Hypothalamus (tissue), 51 donors: ENCODE measurements at places on chromosomes 6 and 20.

DNA sequence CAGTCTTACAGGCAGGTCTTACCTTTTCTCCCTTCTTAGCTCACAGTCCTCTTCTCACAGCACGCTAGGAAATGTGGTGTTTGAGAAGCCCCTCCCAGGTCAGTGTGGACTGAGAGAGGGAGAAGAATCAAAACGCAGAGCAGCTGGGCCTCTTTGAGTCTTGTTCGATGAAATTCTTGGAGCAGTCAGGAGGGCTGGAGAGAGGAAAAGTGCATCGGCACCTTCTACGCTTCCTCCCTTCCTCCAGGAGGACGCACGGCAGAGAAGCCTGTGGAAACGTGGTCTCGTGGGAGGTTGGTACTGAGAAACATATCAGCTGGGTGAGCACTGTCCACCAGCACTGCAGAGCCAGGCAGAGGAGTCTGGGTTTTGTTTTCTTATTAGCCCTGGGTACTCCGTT, 52.7 kb downstream of the TXLNB start:
- no peak for DNase-seq

GRCh38 chr20:47031004-47031403, 136.4 kb downstream of the EYA2 start:
- DNase-seq = no peak

DNA sequence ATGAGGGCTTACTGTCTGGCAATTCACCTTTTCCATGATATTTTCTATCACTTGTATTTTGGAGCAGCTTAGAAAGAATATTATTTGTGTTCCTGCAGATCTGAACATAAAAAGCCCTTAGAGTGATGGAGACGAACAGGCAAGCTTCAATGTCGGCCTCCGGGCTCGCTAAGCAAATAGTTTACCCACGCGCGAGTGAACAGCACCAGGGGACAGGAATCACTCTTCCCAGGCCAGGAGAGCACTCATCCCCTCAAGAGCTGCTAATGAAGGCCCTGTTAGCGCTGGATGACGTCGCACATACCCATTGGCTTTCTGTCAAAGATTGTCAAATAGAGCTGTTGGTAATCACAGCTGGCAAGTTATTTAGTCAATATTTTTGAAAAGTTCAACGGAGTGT, 395.7 kb downstream of the ZFAND3 start:
- peak; percentile 27 for DNase-seq

GRCh38 chr6:73569121-73569520, 48.3 kb upstream of the EEF1A1 start:
- no peak for DNase-seq

DNA sequence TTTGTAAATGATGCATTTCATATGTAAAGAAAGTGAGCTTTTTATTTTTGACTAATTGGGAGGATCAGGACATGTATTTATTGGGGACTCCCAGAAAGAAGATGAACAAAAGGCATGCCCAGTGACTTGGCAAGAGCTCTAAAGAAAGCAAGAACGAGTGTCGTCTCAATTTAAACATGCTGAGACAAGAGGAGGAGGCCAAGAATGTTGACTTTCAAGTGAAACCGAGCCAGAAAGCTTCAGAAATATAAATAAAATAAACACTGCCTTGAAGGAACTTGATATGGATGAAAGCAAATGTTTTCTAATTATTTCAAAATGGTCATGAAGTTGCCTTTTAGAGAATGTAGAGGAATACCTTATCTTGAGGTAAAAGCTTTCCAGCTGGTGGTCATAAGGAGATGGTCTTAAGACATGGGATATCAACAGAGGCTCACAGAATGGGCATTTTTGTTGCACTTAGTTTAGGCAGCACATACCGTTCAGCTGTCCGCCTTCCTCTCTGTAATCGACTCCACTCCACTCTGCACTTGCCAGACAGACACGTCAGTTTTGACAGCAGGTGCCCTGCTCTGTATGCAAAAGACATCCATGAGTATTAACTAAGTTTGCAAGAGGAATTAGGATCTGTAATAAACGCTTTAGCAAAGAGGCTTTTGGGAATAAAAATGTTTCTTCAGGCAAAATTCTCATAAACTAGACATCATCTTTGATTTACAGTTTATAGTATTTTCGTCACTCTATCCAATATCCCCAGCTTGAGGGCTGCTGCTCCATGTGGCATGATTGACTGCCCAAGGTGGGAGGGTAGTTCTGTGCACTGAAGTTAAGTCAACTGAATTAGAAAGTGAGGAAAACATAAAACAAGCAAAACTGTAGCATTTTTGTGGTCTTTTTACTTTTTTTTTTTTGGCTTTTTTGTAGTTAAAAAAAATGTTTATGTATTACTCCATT, 613.1 kb downstream of the PKHD1 start:
- DNase-seq = no peak

DNA sequence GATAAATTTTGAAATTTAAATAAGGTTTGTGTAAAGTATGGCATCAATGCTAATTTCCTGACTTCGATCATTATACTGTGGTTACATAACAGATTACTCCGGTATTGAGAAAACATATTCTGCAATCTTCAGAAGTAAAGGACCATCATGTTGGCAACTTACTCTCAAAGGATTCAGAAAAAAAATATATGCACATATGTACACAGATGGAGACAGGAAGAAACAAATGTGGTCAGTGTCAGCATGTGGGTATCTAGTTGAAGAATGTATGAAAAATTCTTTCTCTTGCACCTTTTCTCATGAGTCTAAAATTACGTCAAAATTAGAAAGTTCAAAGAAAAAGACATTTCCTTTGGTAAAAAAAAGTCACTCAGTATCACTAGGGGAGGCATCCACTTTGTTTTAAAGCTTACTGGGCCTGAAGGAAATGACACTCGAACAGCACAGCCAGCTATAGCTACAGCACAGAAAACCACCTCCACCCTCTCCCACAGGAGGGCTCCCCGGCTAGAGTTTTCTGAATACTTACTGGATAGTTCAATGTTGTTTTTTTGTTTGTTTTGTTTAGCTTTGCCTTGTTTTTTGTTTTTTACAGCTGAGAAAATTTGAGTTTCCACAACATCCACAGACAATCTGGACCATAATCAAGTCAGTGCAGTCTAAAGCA, 317.2 kb upstream of the AGPAT4 start:
- no peak for DNase-seq

GRCh38 chr20:45629496-45630100, at the start of gene WFDC10A:
TSS of gene WFDC10A (plus strand) at chr20:45629739. CDS start at chr20:45629814, 75 bp downstream.
- DNase-seq = no peak

DNA sequence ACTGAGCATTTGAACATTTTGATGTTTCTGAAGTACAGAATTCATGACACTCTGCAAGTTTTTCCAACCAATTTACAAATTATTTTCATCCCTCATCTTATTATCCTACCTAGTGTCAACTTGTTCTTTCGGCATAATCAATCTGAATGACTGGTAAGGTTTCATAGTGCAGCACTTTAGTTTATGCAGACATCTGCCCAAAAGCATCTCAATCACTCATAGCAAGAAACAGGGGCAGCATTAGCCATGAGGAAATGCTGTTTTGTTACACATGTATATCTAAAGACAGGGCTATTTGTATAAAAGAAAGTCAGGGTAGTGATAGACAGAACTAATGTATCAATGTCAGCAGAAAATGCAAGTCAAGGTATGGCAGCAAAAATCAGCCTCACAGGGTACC, 378.1 kb upstream of the AGPAT4 start:
- DNase-seq = no peak

DNA sequence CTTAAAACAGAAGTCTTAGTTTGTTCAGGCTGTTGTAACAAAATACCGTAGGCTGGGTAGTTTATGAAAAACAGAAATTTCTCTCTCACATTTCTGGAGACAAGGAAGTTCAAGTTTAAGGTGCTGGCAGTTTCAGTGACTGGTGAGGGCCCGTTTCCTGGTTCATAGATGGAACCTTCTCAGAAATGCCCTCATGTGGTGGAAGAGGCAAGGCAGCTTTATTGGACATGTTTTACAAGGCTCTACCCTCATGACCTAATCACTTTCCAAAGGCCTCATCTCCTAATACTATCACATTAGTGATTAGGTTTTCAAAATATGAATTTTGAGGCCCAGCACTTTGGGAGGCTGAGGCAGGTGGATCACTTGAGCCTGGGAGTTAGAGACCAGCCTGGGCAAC, 2.4 kb downstream of the HEBP2 start:
- DNase-seq = no peak

DNA sequence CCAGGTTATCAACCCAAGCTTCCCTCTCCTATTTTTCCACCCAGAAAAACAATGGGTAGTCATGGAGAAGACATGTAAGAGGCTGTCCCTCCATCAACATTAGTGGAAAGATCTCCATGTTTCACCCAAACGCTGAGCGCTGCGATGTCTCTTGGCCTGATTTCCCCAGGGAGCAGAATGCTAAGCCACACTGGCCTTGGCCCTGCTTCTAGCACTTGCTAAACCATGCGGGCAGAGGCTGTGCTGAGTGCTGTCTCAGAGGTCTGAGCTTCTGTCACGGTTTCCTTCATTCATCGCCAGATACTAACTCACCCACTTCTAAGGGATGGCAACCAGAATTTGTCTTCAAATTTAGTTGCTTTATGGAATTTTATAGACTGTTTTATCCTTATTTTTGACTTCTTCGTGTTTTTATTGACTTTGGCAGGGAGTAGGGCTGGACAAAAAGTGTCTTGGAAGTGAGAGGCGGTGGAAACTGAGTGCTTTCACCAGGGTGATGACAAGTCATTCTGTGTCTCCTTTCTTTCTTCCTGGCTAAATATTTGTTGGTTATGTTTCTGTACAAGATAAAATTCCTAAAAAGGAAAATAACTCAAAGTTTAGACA, 181.4 kb upstream of the UST start:
- no peak for DNase-seq

GRCh38 chr20:61354901-61355495, 102.9 kb downstream of the CDH4 start:
- no peak for DNase-seq

DNA sequence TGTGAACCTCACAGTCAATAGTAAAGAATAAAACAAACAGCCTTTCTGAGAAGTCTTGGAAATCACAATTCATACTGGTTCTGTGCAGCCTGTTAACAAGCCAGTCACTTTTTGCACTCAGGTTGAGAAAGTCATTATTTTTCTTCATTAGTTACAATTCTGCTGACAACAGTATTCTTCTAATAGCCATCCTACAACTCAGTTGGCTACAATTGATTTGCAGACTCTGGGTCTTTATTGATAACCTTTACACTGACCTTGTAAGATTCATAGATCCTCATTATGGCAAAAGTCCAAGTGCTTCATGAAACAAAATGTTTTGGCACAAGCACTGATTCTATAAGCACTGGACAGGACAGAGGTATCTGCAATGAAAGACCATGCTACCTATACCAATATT, 34.9 kb upstream of the POPDC3 start:
- no peak for DNase-seq

DNA sequence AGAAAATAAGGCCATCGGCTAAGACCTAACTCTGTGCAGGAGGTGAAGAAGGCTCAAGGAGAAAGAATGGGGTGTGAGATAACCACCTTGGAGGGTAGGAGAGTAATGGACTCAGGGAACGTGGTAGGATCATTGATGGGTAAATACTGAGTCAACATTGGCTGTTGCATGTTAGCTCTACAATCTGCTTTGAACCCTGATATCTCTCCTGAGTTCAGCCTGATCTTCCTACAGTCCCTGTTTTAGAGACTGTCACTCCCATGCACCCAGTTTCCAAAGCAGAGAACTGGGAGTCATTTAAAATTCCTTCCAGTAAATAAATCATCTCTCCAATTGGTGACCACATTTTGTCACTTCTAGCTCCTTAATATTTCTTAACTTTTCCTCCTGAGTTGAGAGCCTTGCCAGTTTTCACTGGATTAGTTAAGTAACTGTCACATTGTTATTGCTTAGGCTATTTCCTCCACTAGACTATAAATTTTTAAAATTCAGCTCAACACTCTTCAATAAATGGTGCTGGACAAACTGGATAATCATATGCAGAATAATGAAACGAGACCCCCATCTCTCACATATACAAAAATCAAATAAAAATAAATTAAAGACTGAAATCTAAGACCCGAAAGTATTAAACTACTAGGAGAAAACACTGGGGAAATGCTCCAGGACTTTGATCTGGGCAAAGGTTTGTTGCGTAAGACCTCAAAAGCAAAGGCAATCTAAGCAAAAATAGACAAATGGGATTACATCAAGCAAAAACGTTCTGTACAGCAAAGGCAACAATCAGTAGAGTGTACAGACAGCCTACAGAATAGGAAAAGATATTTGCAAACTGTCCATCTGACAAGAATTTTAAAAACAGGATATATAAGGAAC, 138.9 kb upstream of the TMEM170B start:
- DNase-seq = no peak

- no peak for DNase-seq
Measured at GRCh38 chr6:40020166-40020565, 85.9 kb upstream of the MOCS1 start.

- no peak for DNase-seq
Measured at GRCh38 chr20:3077618-3078134, 6.3 kb downstream of the OXT start.

DNA sequence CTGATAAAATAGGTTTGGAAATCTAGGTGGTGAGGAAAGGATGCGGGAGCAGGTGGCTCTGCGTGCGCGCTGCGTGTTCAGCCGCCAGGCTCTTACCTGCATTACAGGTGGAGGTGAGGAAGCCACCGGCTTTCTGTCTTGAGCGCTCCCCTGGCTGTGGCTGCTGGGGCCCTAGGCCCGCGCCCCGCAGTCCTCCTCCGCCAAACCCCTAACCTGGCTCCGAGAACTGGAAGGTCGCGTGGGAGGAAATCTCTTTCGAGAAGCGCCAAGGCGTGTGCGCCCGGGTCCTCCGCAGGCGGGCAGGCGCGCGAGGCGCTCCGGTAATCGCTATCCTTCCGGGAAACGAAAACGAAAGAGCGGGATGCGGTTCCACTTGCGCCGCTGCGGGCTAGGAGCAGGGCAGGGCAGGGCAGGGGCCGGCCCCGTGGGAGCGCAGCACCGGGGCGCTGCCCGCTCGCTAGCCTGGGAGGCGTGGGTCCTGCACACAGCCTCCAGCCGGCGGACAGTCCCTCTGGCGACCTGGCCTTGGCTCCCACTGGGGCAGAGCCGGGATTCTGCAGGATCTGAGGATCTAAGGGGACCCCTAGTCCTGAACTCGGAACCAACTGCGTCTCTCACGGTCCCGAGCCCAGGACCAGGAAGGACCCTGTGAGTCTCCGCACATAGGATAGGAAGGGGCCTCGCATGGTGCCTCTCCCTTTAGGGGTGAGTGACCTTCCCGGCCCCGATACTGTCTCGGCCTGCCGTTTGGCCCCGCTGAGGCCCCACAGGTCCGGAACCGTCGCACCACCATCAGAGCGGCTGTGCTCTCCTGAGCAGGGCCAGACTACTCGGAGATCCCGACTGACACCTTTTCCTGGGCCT, at the start of gene ETV7:
Gene ETV7, minus strand, starts transcription at position 230 of the 864 bp plus-strand sequence. Its CDS starts 128 bp downstream, at position 102.
- no peak for DNase-seq
